ENCODE measurements at places on chromosomes 6 and 20.

GRCh38 chr6:163637524-163637923, 223.0 kb downstream of the QKI start:
- DNase-seq = no peak

GRCh38 chr6:1024161-1024560, 287.7 kb upstream of the FOXQ1 start:
- no peak for DNase-seq

DNA sequence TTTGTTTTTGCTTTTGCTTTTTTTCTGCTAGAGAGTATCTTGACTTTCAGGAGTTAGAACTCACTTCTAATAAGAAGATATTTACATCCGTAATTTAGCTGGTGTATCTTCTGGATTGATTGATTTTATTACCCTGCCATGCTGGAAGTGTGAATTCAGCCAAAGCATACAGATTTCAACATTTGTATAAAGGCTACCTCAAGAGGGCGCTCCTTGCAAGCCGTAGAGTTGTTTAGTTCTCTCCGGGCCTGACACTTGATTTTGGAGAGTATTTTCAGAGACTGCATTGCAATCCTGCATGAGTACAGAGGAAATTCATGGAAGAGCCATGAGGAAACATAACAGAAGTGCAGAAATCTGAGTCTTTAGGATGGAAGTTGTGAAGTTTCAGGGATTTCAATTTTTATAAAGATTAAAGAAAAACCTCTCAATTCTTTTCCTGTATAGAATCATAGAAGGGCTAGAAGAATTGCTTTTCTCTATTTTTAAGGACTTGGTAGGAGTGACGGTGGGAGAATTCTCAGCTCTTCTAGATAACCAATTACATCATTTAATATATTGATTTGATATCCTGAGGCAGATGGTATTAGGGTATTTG, 66.7 kb upstream of the TIAM2 start:
- no peak for DNase-seq

DNA sequence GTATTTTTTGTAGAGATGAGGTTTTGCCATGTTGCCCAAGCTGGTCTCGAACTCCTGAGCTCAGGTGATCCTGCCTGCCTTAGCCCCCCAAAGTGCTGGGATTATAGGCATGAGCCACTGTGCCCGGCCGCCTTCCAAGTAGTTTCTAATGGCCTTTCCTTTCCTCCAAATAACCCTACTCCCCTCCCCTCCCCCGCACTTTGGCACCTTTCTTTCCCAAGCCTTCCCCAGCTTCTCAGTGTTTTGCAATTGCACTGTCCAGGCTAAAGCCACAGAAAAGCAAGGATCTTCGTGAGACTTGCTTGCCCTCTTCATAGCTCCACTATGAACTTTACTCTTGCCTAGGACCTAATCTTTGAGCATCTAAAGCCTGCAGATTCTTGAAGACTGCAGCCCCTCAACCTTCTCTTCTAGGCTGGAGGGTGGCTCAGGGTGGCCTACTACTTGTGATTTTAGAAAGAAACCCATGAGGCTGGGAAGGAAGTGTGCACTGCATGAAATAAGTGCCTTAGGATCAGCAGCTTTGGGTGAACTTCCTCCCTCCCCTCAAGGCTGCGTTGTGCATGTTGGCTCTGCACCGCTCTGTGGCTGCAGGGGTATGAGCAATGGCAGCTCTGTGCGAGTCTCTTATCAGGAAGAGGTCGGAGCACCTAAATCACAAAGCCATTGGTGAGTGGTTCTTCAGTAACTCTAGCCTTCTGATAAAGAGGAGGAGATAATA, 152.4 kb upstream of the SNX9 start:
- DNase-seq = no peak

GRCh38 chr20:57619051-57619831, 985 bp downstream of the ZBP1 start:
- peak; percentile 45 for DNase-seq

DNA sequence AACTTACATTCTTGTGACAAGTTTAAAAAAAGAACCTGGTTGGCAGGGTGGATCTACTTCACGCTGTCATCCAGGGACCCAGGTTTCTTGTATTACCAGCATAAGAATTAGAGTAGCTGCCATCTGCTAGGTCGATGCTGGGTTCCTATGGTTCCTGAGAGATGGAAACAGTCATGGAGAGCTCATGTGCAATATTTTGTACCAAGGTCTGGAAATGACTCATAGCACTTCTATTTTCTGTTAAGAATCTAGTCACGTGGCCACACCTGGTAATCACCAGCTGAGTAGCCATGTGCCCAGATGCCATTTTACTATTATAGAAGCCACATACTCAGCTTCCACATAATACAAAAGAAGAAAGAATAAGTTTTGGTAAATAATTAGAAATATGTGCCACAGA, 171.3 kb downstream of the CD83 start:
- no peak for DNase-seq

DNA sequence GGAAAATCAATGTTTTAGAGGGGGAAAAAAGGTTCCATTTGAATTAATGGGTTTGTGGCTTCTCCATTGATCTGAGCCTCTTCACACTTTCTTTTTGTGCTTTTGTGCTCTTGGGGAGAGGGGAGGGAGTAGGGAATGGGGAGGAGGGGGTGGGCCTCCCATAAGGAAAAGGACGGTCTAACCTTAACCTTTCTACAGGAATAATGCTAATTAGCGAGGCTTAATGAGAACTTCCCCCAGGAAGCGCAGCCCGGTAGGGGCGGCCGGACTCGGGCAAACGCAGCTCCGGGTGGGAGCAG, 103.0 kb downstream of the NOL4L start:
- no peak for DNase-seq

DNA sequence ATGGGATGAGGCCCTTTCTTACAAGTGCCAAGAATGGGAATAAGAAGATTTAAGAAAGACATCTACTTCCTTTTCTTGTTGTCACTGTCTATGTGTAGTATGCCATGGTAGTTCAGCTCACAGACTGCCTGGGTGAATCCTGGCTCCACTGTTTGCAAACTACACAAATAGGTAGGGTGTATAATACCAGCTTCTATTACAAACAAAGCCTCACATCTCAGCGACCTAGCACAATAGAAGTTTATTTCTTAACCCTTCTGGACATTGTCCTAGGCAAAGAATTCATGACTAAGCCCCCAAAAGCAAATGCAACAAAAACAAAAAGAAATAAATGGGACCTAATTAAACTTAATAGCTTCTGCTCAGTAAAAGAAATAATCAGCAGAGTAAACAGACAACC, 74.5 kb downstream of the LINC00237 start:
- DNase-seq = no peak

DNA sequence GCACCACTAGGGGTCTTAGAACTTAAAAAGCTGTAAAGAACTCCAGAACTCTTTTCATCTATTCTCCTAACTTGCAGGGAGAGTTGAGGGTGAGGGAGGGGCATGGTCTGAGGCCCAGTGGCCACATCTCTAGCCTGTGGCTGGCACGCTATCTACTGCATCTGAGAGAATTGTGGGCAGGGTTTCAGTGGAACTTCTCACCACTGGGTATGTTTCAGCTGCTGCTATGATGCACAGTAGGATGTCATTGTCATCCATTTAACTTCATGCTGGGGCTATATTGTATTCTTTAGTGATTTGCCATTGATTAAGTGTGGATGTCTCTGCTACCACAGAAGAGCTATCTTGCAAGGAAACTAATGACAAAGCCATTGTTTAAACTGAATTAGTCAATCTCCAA, 4.5 kb downstream of the TMEM14A start:
- DNase-seq = no peak

DNA sequence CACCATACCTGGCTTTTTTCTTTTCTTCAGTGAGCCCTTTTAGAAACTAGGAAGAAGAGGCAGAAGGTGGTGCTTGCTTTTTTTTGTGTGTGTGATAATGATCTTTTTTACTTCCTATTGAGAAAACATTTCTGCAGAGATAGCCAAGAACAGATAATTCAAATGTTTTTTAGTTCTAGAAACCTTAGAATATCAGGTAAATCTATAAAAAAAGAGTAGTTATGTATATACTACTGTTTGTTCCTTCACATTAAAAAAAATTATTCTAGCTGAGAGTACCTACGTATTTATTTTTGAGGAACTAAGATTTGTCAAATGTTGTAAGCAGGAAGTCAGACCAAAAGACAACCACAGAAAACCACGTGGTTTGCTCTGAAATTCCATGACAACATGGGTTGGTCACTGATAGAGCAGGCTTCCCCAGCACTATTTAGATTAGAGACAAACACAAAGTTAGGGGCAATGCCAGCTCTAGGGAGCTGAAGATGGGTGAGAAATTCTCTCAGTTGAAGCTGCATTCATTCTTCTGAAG, 12.8 kb downstream of the STK4 start:
- DNase-seq = no peak

- no peak for DNase-seq
Measured at GRCh38 chr6:43887340-43887858, 117.4 kb downstream of the VEGFA start.

DNA sequence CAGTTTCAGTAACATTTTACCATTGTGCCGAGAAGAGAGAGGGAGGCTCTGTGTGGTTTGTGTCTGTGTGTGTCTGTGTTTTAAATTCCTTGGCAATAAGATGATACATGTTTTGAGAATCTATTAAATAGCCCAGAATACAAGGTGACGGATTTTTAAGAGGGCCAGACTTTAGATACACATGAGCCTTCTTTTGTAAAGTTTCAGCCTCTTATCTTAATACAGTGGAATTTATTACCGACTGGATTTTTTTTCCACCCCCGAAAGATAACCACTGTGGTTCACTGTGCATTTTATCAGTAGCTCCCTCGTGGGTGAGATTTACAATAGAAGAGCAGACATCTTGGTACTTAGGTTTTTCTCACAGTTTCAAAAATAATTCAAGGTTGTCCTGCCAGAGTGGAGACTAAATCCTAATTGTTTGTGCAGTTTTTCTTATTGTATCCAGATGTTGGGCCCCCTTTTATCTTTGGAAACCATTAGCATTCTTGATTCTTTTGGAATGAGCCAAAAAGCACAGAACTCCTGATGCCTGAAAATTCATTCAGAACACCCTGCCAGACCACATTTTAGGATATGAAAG, 49.9 kb downstream of the STK4 start:
- no peak for DNase-seq

DNA sequence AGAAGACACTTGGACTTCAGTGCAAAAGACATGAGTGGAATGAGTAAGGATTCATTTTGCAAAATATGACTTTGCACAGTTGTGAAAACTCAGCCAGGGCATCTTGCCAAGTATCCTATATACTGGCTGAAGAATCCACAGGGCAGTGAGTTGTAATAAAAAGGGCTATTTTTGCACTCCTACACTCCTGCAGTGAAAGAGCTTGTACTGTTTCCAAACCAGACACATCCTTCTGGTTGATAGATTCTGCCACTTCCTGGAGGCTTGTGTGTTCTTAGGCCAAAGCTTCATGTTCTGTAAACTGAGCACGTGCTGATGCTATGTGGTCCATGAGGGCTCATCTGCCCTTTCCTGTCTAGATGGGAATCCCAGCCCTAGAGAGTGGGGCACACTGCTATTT, 34.9 kb downstream of the GMPR start:
- no peak for DNase-seq

DNA sequence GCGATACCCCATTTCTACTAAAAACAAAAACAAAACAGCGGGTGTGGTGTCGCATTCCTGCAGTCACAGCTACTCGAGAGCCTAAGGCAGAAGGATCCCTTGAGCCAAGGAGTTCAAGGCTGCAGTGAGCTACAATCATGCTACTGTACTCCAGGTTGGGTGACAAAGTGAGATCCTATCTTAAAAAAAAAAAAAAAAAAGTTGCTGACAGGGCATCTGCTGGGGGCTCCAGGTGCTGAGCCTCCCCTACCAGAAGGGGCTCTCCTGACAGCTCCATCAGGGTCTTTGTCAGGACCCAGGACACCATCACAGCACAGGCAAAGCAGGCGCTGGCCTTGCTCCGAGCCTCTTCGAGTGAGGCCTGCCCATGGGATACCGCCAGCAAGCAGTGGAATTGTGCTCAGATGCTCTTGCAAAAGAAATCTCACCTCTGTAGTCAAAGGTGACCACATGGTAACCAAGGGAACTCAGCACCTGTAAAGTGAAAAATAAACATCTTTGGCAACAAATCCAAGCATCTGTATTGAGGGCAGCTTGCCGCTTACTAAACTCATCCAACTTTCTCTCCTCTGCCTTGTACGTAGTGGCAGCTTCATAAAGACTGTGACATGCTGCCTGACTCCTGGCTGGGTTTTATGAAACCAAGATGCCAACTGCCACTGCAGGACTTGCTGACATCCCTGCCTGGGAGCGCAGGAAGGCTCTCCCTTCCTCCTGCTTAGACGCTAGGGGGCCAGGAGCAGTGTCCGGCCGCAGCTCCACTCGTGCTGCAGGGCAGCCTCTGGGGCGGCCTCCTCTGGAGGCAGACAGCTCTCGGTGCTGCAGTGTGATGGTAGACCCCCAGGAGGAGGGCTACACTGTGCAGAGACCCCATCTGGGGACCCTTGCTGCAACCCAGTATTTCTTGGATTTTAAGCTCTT, 66.9 kb downstream of the PYGB start:
- no peak for DNase-seq

DNA sequence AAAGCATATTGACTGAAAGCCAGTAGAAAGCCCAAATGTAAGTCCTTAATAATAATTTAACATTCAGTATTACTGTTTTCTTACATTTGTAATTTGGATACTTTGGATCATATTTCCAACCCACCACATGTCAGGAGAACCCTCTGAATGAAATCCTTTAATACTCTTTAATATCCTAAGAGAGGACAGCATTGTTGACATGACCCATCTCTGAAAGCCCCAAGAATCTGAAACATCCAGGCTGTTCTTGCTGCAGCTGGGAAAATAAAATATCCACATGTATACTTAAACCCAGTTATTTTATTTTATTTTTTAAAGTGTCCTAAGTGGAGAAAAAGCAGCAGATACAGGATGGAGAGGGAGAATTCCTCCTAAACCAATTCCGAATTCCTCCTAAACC, 130.8 kb upstream of the RIPOR2 start:
- no peak for DNase-seq

GRCh38 chr20:40654876-40655275, 34.2 kb downstream of the MAFB start:
- DNase-seq = no peak

DNA sequence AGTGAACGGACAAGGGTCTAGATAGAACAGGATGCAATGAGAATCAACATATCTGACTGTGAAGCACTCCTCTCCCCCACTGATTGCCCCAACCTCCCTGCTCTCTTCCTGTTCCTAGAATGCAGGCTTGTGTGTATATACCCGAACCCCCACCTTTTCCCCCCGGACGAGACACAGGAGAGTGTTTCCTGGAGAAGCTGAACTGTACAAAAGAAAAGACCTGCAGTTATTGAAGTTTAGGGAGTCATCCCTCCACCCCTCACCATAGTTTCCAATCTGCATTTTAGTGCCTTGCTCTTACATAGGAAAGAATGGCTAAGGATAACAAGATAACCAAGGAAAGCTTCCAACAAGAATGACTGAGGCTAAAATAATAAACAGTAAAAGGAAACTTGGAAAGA, 55.5 kb upstream of the PDE10A start:
- DNase-seq = no peak

GRCh38 chr6:75611702-75612375, 10.2 kb downstream of the SENP6 start:
- peak; percentile 3 for DNase-seq
